ENCODE measurements at places on chromosomes 12 and 14.

GRCh38 chr14:25108959-25109358 is 59.0 kb upstream of the STXBP6 start:
- no peak for DNase-seq

- no peak for DNase-seq
These were observed 16.2 kb downstream of the TWF1 start for GRCh38 chr12:43789941-43790340.

DNA sequence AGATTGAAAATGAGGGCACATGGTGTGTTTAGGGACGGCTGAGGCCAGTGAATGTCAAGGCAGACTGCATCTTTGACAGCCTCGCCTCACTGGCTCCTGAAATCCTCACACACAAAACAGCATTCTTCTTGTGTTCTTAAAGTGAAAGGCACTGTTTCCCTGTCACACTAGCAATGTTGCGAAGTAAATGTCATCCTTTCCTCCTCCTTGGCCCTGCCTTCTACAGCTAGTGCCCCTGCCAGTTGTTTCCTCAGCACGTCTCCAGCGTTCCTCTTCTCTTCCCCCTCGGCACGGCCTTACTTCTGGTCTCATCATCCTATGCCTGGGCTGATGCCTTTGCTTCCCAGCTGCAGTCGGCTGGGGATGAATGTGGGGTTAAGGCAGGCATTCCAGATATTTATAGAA is 129.4 kb upstream of the DNM1L start:
- no peak for DNase-seq

DNA sequence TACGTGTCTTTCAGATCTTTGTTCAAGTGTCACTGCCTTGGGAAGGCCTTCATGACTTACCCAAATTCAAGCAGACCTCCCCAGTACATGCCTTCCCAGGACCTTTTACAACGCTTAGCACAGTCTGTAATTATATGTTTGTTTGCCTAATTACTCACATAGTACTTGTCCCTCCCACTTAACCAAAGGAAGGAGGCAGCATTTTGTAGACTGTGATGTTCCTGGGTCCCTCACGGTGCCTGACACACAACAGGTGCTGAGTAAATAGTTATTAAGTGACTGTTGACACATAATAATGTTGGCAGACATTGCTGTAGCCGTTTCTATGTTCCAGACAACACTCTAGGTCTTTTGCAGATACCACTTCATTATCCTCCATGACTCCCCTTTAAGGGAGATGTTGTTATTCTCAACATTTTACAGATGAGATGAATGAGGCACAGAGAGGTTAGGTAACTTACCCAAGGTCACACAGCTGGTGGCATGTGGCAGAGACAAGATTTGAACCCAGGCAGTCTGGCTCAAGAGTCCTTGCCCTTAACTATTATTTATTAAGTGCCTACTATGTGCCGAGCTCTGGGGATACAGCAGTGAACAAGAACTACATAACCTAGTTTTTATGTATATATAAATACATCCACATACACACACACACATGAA is 130.7 kb downstream of the PHETA1 start:
- no peak for DNase-seq

GRCh38 chr12:72074956-72075355 is 136.3 kb downstream of the TPH2 start:
- DNase-seq = no peak

DNA sequence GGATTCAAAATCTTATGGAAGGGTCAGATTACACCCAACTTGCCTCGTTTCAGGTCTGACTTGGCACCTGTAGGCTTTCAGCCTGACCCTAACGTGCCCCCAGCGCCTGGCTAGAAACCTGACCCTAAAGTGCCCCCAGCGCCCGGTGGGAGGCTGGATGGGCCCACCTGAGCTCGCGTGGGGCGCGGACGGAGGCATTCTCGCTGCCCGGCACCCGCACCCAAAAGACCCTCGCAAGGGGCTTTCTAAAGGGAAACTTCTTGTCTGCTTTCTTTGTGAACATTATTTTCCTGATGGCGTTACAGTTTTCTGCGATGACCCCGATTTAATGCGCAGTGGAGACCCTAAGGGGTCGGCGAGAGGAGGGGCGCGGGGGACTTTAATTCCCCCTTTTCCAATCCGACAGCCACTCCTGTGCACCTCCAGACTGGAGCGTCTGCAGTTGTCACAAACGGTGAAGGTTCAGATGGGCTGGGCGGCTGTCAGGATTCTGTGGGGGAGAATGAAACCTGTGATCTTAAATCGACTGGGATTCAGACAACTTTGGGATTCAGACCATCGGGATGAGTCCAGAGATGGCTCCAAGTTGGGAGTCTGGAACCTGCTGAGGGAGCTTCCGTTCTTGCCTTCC is 751 bp upstream of the HRK start:
- DNase-seq = no peak

DNA sequence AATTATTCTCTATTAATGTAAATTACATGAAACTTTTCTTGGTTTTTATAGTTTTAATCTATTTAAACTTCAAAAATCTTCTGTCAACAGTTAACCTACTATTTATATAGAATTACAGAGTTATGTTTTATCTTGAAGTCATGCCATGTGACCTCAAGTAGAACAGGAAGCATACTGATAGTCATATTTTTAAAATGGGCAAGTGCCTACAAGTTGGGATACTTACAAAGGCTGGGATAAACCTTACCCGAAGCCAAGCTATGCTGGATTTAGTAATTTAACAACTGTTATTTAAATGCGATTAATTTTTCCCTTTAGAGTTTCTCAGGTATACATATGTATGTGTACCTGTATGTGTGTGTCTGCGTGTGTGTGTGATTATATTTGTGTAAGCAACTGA is 266.9 kb downstream of the RASSF9 start:
- no peak for DNase-seq

- no peak for DNase-seq
These were observed 23.9 kb upstream of the C12orf42 start for GRCh38 chr12:103519632-103520031.

DNA sequence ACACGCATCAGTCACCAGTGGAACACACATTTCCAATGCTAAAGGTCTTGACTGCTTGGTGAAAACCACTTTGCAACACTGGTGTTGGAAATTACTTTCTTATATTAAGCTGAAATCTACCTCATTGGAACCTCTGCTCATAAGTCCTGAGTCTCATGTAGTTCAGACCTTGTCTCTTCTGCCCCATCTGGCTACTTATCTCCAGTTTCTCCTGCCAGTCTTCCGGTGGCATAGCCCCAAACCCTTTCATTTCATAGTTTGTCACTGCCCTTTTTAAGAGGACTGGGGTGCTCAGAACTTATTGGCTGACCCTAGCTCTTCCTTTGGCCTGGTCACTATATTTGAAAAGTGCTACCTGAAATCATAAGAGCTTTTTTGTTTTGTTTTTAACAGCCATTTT is 43.7 kb downstream of the HELB start:
- DNase-seq = no peak
